GM13977 (cell line): ENCODE measurements at places on chromosomes 1 and 21.

DNA sequence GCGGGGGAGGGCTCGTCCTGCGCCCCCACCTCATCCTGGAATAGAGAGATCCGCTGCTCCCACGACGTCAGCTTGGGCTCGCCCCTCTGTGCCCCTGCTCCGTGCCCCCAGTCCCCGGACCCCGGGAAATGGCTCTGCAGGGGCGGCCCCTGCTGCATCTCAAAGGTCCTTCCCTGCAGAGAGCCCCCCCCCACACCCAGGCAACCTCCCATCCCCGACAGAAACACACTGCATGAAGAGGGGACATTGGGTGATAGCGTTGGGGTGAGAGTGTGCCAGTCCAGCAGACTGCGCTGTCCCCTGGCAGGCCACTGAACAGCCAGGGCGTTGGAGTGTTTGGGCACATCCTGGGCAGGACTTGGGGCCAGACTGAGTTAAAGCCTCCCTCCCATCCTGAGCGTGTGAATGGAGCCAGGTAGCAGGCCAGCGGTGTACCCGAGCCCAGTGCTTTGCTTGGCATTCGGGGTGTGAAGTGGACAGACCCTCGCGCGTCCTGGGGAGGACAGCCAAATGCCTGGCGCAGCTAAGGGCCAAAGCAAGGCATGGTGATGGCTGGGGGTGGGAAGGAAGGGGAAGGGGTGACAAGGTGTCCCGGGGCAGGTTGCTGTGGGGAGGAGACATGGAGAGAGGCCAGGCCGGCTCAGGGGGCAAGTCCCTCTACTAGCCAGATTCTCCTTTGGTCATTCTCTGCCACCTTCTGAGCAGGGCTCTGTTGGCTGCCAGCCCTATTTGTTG lies 633 bp upstream of the ETNK2 start:
- DNase-seq: no peak

DNA sequence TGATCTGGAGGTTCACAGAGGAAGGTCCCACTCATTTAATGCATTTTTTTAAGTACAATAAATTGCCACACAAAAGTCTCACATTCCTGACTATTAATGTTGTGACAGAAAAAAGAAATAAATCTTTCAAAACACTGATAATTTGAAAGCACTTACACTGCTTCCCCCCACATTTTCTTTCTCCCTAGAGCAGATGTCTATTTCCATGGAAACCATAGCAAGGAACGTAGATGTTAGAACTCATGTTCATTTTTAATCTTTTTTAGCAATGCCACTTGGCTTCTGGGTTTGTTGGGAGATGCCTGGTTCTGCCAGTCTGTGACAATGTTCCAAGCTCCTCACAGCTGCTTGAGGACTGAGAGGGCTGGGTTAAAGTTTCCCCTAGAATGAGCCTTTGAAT lies 1.9 kb upstream of the STMN1 start:
- no peak for DNase-seq

DNA sequence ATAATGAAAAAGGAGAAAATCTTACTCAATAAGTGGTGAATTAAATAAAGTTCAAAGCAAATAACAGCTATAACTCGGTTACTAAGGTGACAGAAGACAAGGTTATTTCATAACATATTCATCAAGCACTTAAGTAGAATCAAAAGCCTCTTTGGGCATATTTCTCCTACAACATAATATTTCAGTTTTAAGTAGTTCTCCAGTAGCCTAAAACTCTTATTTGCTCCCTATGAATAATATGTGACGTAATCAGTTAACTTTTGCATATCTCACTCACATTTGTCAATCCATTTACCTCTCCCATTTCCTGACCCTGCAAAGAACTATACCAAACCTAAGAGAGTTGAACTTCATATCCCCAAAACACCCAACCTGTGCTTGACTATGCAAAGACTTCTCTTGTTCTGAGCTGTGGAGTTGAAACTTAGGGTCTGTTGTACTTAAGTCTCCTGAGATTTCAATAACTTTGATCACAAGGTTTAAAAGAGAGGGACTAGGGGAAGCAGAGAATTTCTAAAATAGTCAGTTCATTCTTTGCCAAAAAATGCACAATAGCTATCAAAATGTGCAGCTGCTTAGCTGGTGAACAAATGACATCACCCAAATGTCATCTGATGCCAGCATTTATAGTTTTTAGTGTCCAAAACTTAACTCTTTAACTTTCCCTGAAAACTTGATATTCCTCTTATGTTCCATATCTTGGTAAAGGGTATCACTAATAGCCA lies 37.2 kb downstream of the TTLL7 start:
- no peak for DNase-seq

DNA sequence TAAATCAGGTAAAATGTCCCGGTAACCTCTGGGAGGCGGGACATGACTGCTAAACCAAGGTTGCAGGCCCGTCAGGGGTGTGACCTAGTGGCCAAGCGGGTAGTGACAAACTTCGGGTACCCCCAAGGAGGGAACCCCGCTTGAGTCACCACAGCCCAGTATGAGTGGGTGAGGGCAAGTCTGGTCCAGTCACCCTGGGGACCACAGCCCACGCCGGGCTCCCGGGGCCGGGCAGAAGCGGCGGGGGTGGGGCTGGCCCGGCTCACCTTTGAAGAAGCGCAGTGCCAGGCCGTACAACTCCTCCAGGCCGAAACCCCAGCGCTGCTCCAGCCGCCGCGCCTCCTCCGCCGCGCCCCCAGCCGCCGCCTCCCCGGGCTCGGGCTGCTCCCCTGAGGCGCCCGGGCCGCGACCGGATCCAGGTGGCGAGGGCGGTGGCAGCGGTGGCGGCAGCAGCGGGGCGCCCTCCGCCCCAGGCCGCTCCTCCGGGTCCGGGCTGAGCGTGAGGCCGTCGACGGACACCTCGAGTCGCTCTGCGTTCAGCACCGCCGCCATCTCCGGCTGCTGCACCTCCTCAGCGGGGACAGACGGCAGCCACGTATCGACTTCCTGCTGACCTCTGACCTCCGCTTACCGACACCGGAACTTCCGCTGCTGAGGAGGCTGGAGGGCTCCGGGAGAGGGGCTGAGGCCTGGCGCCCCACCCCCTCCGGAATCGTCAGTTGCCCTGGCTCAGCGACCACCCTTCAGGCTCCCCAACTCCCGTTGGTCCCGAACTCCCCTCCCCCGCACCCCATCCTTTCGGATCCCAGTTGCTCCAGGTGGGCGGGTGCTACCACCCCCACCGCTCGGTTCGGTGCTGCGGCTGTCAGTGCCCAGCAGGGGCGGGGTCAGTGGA lies at the start of gene ACBD3:
Gene ACBD3 (minus strand): TSS at position 618 of the 895 bp plus-strand sequence. CDS start 66 bp downstream, at position 552.
- peak; percentile 95 for DNase-seq

DNA sequence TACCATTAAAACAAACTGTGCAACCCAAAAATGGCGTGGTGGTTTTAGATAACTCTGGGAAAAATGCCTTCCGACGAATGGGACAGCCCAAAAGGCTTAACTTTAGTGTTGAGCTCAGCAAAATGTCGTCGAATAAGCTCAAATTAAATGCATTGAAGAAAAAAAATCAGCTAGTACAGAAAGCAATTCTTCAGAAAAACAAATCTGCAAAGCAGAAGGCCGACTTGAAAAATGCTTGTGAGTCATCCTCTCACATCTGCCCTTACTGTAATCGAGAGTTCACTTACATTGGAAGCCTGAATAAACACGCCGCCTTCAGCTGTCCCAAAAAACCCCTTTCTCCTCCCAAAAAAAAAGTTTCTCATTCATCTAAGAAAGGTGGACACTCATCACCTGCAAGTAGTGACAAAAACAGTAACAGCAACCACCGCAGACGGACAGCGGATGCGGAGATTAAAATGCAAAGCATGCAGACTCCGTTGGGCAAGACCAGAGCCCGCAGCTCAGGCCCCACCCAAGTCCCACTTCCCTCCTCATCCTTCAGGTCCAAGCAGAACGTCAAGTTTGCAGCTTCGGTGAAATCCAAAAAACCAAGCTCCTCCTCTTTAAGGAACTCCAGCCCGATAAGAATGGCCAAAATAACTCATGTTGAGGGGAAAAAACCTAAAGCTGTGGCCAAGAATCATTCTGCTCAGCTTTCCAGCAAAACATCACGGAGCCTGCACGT lies 82.1 kb downstream of the PRDM2 start:
- DNase-seq: no peak

DNA sequence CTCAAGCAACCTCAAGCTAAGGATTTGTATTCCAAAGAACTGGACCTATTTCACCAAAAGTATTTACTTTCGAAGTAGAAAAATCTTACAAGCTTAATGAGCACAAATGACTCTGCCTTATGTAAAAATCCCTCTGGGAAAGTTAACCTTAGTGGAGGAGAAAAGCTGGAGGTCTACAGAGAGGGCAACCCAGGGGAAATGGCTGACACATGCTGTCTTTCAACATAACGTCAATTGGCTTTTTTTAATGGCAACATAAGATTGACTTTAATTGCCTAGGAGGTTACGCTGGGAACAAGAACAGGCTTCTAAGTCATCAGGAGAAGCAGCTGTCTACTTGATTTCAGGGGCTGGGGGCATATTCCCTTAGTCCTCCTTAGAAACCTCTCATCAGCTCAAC lies 52.3 kb downstream of the UTP25 start:
- DNase-seq: no peak

DNA sequence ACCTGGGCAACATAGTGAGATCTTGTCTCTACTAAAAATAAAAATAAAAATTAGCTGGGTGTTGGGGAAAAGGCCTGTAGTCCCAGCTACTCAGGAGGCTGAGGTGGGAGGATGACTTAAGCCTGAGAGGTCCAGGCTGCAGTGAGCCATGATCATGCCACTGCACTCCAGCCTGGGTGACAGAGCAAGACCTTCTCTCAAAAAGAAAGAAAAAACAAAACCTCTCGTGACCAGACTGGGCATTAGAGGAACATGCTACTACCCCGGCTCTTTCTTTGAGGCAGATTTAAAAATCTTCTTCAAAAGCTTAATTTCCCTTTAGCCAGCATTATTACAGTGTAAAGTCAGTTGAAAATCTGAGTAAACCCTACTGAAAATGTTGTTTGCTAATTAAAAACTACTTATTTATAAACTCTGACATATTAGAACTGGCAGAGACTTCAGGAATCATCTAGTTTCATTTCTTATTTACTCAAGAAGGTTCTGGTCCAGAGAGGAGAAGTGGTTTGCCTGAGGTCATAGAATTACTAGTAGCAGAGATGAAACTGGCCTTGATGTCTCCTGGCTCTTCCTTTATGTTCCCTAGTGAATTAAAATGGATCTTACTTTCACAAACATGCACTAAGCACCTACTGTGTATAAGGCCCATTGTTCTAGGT lies 11.6 kb upstream of the ELAVL4 start:
- DNase-seq: no peak

DNA sequence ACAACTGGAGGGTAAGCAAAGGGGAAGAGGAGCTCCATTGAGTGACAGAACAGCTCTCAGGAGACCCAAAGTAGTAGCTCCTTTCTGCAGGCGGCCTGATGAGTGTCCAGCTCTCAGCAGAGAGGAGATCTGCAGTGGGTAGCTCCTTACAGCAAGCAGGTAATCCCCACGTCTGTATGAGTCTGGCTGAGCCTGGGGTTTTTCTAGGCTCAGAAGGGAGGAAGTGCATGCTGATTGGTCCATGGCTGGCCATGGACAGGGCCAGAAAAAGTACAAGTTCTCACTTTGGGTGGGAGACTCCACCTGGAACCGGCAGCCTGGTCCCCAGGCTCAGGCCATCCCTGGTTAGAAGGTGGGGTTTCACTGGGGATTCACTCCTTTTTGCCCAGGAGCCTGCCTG lies 50.9 kb upstream of the SCYL3 start:
- no peak for DNase-seq

DNA sequence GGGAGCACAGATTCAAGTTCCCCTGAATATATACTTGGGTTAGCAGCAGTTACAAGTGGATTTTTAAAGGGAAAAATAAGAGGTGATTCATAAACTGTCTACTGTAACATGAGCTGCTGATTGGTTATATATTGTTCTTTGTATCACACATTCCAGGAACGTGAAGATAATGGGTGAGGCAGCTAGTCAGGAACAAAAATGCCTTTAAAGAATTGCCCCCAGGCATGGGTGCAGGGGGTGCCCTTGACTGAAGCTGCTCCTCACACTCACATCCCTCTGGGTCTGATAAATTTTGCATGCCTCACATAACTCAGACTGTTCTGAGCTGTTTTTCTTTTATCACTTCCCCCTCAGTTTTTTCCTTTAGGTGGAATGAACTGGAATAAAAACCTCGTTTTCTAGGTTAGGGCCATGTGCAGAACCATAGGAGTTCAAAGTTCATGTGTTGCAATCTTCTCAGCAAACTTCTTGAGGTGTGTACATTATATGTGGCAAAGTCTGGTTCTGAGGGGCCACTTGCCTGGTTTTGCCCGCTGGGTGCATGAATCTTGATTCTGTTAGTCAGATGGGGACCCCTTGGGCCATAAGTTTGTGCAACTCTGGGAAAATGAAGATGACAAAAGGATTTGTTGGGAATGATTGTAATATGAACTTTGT lies 21.1 kb downstream of the TBX19 start:
- DNase-seq: no peak

GRCh38 chr1:244862354-244862698 lies 2.0 kb downstream of the HNRNPU start:
- no peak for DNase-seq

DNA sequence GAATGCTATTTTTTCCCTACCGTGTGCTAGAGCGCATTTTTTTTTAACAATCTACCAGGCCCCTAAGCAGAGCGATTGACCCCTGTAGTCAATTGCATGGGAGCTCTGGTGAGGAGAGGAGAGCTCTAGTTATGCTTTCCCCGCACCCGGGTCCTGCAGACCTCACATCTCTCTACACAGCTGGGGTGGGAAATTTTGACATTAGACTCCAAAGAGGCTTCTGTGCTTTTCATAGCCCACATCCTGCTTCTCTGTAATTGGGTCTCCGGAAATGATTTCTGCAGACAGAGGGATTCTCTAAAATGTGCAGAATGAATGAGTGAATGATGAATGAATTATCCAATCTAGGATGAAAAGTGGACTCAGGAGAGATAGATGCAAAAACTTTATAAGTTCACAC lies 41.5 kb upstream of the DUSP10 start:
- no peak for DNase-seq

DNA sequence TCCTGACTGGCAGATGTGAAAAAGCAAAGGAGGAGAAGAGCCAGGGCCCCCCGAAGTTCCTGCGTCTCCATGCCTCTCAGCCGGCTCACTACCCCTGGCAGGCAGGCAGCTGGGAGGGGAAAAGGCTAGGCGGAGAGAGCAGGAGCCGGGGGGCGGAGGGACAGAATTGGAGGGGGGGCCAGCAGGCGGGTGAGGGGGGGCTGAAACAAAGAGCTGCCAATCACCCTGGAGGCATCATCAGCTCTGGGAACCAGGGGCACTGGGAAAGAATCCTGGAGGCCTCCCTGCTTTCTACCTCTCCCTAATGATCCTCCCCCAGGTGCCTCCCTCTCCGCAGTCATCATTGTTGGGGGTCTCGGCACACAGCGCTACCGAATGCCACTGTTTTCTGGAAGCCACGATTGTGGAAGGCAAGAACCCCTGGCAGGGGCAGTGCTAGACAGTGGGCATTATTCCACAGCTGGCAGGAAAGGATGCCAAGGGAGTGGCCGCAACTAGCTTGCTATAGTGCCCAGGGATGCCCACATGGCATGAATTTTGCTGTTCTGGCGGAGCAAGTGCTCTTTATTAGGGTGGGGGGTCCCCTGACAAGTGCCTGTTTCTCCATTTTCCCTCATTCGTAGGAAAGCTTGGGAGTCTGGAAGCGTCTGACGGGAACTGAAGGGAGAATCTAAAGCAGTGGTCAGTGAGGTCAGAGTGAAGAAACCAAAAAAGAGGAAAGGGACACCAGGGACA lies at the start of gene THBS3:
Gene THBS3 (minus strand): TSS at position 92 of the 735 bp plus-strand sequence. CDS start 21 bp downstream, at position 71.
- no peak for DNase-seq
